ENCODE measurements at places on chromosomes 2 and 18.
A peak's percentile ranks its signal among the peaks of the same experiment; 100 is the strongest.

GRCh38 chr2:231709981-231710798 lies 1.9 kb downstream of the PTMA start:
- DNase-seq: peak; percentile 66

GRCh38 chr2:55620123-55620779 lies 2.8 kb upstream of the PPP4R3B start:
- DNase-seq: no peak

DNA sequence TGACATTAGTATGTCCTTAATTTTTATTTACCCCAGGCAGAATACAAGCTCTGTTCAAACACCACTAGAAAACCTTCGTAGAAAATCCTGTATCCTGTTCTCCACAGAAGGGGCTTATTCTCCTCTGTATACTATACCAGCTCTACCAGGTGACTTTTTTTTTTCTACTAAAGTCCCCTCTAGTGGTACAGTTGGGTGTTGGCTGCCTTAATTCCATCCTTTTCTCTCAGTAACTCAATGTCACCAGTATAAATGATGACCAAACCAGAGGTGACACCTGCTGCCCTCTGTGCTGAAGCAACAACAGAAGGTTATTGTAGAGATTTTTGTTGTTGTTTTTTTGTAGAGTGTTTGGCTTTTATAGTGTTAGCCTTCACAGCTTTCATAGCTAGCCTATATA lies 1322.0 kb downstream of the LRP1B start:
- DNase-seq: no peak

- DNase-seq: no peak
These were observed 10.9 kb downstream of the SERPINB5 start for GRCh38 chr18:63487676-63488075.

GRCh38 chr2:158575051-158575635 lies 118.4 kb downstream of the PKP4 start:
- no peak for DNase-seq

GRCh38 chr2:3536682-3537632 lies 17.6 kb upstream of the ADI1 start:
- no peak for DNase-seq

- no peak for DNase-seq
These were observed 348.7 kb downstream of the ARHGAP15 start for GRCh38 chr2:143477714-143478443.

DNA sequence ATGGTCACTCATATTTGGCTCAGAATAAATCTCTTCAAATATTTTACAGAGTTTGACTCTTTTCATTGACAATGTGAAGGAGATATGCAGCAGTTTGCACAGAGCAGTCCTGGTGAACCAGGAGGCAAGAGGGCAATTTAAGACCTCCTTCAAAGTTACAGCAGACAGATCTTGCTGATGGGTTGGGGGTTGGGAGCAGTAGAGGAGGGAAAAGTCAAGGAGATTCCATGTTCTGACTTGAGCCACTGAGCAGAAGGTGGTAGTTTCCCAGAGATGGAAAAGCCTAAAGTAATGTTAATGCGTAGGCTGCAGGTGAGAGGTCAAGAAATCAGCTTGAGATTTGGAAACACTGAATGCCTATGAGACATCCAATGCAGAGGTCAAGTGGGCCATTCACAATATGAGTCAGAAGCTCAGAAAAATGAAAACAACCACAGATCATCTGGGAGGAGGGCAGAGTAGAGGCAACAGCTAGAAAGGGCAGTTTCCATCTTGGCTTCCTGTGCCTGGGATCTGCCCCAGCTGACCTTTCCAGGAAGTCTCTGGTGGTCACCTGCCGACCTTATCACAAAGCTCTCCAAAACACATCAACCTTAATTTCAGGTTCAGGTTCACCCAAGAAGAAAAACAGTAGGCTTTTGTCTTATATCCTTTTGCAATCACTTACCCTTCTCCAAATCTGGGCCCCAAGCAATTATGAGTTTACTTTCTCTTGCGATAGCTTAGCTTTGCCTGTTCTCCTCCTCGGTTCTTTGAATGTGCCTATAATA lies 197.5 kb upstream of the ARL4C start:
- no peak for DNase-seq
